ENCODE measurements at places on chromosomes 3 and 15. TPM values are rescaled to one million over a fixed set of nuclear protein-coding genes. Genes with fewer than 3 reads are reported as not detected.

DNA sequence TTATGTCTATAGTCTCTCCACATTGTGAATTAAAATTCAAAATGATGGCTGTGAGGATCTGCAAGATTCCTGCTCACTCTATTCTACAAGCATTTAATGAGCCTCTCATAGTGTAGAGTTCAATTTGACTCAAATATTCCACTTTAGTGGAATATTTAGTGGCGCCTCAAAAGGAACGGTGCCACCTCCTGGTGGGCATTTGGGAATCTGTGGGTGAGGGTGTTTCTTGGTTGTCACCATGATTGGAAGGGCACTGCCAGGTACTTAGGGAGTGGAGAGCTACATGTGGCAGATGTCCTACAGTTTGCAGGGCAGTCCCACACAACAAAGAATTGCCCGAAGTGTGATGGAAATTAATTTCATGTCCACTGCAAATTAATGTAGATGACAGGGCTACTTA, 21.5 kb upstream of the KCNMB3 start:
- DNase-seq = no peak

DNA sequence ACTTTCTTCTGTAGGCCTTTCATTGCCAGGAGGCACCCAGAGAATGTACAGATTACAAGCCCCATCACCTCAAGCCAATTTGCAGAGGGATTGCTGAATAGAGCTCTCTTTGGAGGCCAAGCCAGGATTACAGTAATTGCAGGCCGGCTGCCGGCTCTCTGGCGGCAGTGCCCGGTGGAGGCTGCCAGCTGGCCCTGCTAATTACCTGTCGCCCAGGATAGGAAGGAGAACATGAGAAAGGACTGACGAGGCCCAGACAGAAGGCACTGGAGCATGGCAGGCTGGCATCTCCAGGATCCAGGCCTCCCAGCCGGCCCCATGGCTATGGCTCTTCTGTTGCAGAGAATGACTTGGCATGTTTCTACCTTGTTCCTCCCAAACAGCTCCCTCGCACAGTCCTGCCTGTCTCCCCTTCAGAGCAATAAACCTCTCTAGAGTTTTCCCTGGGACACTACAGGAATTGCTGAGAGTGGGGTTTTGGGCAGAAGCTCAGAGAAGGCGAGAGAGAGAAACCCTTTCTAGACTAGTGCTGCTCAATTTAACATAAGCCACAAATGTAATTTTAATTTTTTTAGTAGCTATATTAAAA, 273.6 kb upstream of the PROK2 start:
- DNase-seq = no peak

- no peak for DNase-seq
These were observed 21.0 kb downstream of the ACSBG1 start for GRCh38 chr15:78213425-78213750.

- no peak for DNase-seq
These were observed 429 bp downstream of the PARP9 start for GRCh38 chr3:122563717-122564025.

DNA sequence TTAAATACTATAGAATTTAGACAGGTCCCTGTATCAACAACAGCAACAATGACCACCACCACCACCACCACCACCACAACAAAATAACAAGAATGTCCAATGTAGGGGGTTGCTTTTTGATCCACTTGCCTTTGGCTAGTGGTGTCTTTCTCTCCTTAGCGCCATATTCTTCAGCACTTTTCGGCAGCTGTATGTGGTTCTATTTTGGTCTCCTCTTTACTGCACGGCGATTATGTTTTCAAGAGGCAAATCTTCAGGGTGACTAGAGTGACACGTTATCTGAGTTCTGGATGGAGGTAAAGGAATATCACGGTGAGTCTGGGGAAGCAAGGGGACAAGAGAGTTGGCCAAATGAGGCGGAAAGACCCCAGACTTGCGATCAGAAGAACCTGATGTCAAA, 56.1 kb downstream of the ST6GAL1 start:
- DNase-seq = no peak

- no peak for DNase-seq
These were observed 121.8 kb upstream of the NLGN1 start for GRCh38 chr3:173275740-173276139.

- DNase-seq = no peak
These were observed 39.4 kb upstream of the PCSK6 start for GRCh38 chr15:101528917-101529299.

DNA sequence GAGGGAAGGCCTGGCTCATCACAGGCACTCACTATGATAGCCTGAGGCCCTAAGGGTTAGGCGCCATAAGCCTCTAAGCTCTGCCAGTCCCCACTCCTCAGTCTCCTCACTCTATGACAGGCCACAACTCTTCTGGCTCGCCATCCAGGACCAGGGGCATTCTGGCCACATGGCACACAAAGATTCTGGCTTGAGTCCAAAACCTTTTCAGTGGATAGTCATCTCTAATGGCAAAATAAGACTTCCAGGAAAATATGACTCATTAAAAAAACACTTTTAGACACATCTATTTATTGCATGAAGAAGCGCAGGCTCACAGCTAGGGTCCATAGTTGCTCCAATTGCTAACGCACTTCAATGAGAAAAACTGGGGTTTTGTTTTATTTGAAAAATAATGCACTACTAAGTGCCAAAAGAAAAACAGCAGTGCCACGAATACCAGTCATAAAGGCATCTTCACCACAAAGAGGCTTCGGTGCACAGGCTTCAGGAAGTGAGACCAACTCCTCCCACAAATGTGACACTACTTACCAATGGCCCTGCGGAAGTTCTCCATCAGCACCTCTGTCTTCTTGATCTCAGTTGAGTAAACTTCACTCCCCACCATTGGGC, 11.1 kb downstream of the RUVBL1 start:
- DNase-seq = no peak

DNA sequence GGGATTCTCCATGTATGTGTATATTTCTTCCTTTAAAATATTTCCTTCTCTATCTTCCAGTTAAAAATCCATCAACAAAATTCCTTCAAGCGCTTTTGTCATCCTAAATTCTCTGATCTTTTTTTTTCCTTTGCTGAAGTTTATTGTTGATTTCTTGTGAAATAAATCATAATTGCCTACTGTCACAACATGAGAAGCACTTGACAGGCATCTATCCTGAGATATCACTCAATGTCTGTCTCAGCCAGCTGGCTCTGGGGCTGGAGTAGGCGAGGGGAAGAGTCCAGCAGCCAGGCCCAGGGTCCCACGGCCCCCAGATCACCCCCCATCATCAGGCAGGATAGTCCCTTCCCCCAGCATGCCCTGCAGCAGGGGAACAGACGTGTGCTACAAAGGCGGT, 109.0 kb upstream of the TLE3 start:
- DNase-seq = no peak

GRCh38 chr3:192980632-192981031, 63.0 kb upstream of the MB21D2 start:
- no peak for DNase-seq

- no peak for DNase-seq
These were observed 42.5 kb upstream of the DYNC1LI1 start for GRCh38 chr3:32613183-32613582.

DNA sequence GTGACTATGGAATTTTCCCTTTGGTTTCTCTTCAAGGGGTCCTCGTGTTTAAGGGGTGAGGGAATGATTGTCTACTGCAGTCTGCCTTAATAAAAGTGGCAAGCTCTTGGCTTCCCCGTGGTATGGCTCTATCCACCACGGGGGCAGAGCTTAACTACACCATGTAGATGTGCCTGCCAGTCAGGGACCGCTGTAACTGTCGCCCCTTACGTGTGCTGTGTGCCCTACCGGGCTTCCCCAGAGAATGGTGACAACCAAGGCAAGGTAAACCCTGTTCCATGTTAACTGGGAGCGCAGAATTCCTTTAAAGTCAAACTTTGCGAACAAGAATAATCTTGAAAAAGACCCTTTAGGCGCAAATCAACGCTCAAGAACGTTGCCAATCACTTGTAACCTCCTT, 966 bp upstream of the C3orf80 start:
- peak; percentile 43 for DNase-seq

The STRIT1 gene
- total RNA-seq = not detected

The NEK4 gene
- 41.8 TPM for total RNA-seq

The MESP2 gene
- not detected for total RNA-seq

All from neural progenitor cell (in vitro differentiated cells).